ENCODE measurements at places on chromosomes 13 and 19.
A peak's percentile ranks its signal among the peaks of the same experiment; 100 is the strongest.

GRCh38 chr19:46571495-46571894, 29.6 kb upstream of the CALM3 start:
- DNase-seq, result no peak

GRCh38 chr19:49458567-49458903, 5.5 kb downstream of the ALDH16A1 start:
- DNase-seq, result no peak

GRCh38 chr13:47109028-47109427, 212.2 kb upstream of the HTR2A start:
- no peak for DNase-seq

GRCh38 chr19:19034204-19034624, 811 bp downstream of the ARMC6 start:
- peak; percentile 64 for DNase-seq

DNA sequence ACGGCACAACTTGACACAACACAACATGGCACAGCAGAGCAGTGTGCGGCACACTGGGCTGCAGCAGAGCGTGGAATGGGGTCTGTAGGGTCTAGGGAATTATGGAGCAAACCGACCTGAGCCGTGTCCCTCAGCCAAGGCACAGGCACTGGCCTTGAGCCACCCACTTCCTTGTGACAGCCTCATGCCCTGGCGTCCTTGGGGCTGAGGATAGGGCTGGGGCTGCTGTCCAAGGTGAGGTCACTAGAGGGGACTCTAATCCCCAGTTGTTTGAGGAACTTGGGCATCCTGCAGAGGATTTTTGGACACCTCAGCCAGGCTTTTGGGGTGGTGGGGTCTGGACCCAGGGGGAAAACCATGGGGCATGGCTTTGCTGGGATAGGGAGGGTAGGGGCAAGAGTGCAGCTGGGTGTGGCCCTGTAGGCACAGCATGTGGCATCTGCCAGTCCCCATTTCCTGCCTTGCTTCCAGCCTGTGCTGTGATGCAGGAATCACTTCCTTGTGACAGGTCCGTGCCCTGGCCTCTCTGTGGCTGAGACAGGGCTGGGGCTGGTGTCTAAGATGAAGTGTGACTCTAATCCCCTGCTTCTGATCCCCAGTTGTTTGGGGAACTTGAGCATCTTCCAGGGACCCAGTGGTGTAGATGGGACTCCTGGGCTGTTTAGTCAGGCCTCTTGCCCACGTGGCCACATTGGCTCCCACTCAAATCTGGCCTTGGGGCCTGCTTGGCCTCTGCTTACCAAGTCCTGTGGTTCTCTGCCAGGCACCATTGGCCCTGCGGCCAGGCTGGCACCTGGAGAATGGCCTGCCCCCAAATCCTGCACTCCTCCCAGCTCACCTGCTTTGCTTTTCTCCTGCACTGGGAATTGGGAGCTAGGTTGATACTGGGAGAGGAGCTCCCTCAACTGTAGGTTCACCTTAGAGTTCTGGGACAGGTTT, 78.5 kb downstream of the SCGB2B2 start:
- DNase-seq, result no peak

DNA sequence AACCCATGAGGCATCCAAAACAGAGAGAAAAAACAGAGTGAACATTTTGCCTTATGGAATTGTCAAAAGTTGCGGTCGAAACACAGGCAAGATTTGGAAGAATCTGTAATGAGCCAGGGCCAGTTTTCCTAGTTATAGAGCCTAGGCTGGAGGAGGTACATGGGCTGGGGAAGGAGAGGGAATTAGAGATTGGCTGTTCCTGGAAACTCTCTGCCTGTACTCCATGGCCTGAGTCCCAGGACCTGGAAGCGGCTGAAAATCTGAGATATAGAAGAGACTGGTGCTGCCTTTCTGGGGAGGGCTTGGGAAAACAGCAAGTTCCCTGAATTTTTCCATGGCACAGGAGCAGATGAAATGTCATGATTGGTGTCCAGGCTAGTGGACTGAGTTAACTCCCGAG, 122.8 kb upstream of the KLF12 start:
- no peak for DNase-seq
